Lower lobe of right lung (tissue), 2 donors: ENCODE measurements at places on chromosomes 5 and 9. TPM values are rescaled to one million over a fixed set of nuclear protein-coding genes. Genes with fewer than 3 reads are reported as not detected.

DNA sequence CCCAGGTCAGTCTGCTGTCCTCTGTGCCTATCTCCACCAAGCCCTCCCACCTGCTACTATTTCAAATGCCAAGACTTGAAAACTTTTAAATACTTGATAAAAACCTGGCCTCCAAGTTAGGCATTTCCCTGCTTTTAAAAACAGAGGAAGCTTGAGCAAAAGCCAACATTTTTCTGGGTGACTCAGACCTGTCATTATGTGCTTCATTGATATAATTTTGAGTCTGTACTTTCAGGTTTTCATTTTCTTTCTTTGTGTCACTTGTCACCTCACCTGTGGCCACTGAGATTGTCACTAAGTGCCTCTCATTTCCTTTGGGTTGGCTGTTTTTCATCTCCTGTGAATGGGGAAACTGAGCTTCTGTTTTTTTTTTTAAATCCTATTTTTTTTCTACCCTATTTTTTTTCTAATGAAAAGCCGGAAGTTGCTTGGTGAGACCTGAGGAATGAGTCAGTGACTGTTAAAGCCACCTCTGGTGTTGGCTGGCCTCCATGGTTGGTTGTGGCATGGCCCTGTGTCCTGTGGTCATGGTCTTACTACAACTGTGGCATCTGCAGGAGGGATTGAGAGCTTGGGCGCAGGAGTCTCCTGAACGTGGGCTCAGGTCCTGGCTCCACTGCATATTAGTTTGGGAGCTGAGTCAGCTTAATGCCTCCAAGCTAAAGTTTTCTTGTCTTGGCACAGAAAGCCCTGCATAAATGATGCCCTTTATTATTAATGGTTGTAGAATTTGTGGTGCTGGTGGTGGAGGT is 56.7 kb downstream of the ARHGAP26 start:
- DNase-seq, result peak; percentile 59

Gene LOX
- 16.2 TPM for total RNA-seq

- DNase-seq, result no peak
These were observed 127.4 kb downstream of the COL23A1 start for GRCh38 chr5:178462816-178463215.

DNA sequence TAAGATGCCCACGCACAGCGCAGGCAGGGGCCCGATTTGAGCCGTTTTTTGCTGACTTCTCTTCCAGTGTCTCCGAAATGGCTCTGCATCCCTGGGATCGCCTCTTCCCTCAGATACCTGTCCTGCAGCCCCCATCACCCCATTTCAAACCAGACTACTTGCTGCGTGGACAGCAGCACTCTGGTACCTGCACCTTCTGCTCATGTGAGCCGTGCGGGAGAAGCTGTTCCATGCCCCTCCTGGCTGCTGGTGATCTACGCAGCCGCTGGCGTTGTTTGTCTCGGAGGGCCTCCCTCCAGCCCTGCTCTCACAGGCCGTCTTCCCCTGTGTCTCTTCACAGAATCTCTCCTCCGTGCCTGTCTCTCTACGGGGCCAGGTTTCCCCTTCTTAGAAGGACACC is 13.4 kb downstream of the CEP72 start:
- peak; percentile 23 for DNase-seq

GRCh38 chr9:120889606-120890271 is 12.8 kb upstream of the PHF19 start:
- DNase-seq, result no peak

Gene ADAMTS19
- not detected for total RNA-seq

Gene FAM169A
- total RNA-seq, result 1.1 TPM

Gene ACOT12
- total RNA-seq, result not detected

- DNase-seq, result no peak
These were observed 41.4 kb upstream of the CCDC112 start for GRCh38 chr5:115337882-115338281.

- DNase-seq, result no peak
These were observed 40.3 kb downstream of the CSF1R start for GRCh38 chr5:150046031-150046430.

- DNase-seq, result peak; percentile 54
These were observed 181.5 kb upstream of the PIK3R1 start for GRCh38 chr5:68033961-68034571.

DNA sequence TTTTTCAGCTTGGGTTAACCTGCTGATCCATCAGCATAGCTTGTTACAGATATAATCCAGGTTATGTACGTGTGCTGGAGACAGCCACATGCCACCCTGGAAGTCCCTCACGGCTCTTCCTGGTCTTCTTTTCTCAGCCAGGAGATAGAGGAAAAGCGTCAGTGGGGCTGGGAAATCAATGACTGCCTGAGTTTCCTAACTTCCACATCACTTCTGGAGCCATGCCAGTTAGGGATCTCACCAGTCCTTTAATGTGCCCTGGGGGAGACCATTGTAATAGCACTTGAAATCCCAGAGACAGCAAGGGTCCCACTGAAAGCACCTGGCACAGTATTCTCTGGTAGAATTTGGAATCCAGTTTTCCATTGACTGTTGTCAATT is 29.2 kb downstream of the ANXA2R start:
- no peak for DNase-seq
